ENCODE measurements at places on chromosomes 16 and 17.
A peak's percentile ranks its signal among the peaks of the same experiment; 100 is the strongest.

DNA sequence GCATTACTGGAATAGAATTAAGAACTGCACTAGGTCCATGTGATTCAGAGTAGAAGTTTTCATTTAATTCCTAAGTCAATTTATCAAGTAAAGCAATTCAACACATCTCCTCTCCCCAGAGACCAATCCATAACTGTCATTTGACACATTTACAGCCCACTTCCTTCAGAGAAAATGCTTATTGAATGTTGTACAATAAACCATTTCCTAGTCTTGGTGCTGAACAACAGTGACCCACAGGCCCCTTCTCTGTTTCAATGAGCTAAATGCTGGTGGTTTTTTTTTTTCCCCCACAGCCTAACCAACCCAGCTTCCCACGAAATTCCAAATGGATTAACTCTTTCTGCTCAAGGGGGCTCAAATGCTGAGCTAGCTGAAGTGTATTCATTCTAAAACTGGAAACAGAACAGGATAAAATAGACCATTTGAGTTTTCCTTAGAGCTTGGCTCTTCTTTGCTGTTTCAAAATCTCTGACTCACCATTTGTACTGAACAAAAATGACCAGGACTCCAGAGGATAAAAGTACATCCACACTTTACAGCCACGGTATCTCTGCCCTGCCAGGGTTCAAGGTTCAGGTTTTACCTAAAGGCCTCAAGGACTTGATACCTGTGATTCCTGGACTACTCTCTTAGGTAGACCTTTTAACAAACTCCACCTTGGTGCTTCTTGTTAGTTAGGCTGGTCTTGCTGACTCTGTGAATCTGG, 62.3 kb downstream of the TMEM100 start:
- no peak for DNase-seq

- no peak for DNase-seq
These were observed 53.7 kb downstream of the ELAC2 start for GRCh38 chr17:12964162-12964561.

GRCh38 chr17:11719856-11720255, 121.6 kb downstream of the DNAH9 start:
- no peak for DNase-seq

- no peak for DNase-seq
These were observed 43.8 kb downstream of the COX10 start for GRCh38 chr17:14113137-14113536.

DNA sequence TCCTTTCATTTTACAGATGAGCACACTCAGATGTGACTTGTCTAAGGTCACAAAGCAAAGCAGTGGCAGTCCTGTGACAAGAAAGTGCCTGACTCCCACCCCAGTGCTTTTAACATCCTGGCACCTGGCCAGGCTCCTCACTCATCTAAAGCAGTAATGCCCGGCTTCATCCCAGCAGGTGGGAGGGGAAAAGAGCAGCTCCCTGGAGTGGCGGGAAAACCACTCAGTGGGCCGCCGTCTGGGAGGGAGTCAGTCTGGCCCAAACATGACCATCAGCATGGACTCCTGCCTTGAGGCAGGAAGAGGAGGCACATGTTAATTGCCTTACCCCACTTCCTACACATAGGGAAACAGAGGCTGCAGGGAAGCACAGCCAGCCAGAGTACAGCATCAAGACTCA, 2.6 kb downstream of the PCGF2 start:
- DNase-seq, result no peak

- DNase-seq, result no peak
These were observed 13.4 kb downstream of the CHTF8 start for GRCh38 chr16:69118994-69119393.

- no peak for DNase-seq
These were observed 188.0 kb upstream of the AXIN2 start for GRCh38 chr17:65749479-65749878.

DNA sequence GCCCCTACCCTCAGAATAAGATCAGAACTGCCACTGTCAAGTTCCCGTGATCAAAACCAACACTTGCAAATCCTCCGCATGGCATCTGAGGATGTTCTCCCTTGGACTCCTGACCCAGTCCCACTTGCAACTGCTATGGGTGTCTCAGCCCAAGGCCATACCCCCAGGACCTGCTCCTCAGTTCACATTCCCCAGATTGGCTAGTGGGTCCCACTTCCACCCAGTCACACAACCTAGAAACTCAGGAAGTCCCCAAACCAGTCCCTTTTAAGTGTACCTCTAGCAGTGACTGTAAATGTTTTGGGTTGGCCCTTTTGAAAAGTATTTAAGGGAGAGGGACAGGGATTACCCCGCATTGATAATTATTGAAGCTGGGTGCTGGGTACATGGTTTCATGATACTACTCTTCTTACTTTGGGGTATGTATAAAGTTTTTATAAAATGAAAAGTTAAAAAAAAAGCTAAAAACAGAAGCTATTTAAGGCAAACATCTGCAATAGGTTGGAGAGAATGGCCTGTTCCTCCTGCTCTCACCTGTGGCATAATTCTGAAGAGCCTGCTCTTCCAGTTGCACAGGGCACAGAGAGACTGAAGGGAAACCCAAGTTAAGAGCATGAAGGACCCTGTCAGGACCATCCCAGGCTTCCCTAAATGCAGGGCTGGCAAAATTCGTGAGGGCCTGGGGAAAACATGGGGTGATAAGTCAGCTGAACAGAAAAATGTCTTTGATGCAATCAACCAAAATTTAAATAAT, 42.5 kb downstream of the ERN1 start:
- no peak for DNase-seq

DNA sequence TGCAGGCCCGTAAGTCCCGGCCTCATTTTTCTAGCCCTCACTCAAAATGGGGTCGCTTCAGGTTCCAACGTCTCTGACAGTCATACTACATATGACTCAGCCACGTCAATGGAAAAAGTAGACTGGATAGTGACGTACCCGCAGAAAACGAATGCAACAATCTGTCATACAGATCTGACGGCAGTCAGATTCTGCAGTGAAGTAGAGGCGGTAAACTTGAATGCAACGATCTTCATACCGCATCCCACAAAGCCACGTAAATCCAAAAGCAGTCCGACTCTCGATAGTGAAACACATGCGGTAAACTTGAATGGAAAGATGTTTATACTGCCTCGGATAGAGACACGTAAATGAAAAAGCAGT, 38.4 kb upstream of the ARL4D start:
- DNase-seq, result peak; percentile 50

- DNase-seq, result no peak
These were observed 197.2 kb downstream of the RGS9 start for GRCh38 chr17:65334406-65334805.

GRCh38 chr17:60508384-60508980, 17.6 kb downstream of the APPBP2 start:
- DNase-seq, result no peak

DNA sequence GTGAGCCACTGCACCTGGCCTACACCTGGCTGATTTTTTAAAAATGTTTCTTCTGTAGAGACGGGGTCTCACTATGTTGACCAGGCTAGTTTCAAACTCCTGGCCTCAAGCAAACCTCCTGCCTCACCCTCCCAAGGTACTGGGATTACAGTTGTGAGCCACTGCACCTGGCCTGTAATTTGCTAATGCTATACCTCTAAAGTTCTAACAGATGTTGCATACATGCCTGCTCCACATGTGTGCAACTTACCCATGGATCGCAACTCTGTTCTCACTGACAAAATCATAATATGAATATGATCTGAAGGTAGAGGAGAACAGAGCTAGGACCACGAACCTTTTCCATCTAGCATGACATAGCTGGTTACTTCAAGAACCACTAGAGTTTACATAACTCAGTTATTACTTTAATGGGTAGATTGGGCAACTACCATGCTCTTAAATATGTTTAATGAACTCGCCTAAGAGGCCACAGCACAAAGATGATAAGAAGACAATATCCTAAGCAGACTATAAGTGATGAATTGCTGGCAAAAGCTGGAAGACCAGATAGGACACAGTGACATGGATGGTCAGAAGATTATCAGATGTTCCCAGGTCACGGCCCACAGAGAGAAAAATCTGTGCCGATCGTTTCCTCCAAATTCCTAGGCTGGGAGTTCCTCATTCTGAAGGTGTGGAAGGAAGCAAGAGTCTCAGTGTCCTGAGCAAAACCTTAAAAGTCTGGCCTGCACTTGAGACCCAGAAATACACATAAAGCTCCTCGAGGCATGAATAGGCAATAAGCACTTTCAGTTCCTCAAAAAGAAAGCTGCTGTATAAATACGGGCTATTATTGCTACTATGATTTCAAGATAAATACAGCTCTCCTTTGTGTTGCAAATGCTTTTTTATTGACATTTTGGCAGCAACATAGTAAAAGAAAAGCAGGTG, 53.6 kb upstream of the ICAM2 start:
- no peak for DNase-seq

DNA sequence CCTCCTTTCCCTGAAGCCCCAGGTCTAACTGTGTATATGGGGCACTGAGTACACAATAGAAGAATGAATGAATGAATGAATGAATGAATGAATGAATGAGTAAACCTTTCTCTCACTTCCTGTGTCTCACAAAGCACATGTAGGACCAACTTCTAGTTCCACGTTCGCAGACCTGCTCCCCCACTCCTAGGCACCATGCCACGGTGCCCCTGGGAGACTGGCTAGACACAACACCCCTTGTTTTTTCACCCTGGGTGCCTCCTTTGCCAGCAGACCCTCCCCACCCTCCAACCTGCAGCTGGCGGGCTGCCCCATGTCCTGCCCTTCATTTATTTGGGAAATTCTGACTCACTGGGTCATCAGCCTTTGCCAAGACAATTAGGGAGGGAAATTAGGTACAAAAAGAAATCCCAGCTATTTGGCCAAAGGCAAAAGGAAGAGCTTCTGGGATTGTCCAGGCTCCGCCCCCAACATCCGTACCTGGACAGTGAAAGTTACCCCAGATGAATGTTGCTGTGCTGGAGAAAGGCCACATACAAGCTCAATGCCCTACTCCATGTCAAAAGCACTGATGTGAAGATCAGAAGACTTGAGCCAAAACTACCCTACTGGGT, 7.7 kb downstream of the CES1 start:
- DNase-seq, result no peak

DNA sequence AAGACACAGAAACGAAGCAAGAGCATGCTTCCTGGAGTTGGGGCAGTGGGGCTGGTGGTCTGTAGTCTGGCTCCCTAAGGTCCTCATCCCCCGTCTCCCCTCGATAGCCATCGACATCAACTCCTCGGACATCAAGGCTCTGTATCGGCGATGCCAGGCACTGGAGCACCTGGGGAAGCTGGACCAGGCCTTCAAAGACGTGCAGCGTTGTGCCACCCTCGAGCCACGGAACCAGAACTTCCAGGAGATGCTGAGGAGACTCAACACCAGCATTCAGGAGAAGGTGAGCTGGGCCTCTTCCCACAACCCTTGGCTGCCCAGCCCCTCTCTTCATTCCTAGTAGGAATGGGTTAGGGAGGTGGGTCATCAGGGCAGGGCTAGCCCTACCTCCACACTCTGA, 2.3 kb downstream of the UNC45B start:
- DNase-seq, result no peak

DNA sequence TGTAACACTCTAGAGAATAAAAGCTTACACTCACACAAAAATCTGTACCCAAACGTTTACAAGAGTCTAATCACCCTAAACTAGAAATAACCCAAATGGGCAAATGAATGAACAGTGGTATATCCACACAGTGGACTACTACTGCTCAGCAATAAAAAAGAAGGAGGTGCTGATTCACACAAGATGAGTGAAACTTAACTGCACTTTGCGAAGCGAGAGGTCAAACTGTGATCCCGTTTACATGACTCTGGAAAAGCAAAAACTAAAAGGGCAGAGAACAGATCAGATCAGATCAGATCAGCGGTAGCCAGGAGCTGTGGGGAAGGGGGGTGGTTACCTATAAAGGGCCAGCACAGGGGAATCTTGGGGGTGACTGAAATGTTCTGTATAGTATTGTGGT, 113.4 kb downstream of the TRIM37 start:
- no peak for DNase-seq

DNA sequence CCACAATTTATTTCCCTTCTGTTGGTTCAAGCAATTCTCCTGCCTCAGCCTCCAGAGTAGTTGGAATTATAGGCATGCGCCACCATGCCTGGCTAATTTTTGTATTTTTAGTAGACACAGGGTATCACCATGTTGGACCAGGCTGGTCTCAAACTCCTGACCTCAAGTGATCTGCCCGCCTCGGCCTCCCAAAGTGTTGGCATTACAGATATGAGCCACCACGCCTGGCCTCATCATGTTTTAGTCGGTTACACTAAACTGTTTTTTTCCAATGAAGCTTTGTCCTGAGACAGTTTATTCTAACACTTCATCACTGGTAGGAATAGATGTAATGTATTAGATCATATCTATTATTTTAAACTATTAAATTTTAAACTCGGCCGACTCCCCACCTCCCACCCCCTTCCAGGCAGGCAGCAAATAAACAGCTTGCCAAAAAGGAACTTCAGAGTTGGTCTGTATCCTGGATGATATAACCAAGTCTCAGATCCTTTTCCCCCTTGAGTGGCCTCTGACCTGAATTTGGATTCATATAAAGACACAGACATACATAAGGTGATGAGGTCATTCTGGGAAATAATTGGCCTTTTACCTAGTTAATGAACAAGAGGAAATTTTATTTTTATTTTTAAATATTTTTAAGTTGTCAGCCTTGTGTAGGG, 18.4 kb upstream of the CORO6 start:
- DNase-seq, result no peak

- DNase-seq, result no peak
These were observed 6.2 kb upstream of the ACTG1 start for GRCh38 chr17:81518785-81519283.

GRCh38 chr17:10058921-10059683, 139.3 kb downstream of the GAS7 start:
- DNase-seq, result no peak

DNA sequence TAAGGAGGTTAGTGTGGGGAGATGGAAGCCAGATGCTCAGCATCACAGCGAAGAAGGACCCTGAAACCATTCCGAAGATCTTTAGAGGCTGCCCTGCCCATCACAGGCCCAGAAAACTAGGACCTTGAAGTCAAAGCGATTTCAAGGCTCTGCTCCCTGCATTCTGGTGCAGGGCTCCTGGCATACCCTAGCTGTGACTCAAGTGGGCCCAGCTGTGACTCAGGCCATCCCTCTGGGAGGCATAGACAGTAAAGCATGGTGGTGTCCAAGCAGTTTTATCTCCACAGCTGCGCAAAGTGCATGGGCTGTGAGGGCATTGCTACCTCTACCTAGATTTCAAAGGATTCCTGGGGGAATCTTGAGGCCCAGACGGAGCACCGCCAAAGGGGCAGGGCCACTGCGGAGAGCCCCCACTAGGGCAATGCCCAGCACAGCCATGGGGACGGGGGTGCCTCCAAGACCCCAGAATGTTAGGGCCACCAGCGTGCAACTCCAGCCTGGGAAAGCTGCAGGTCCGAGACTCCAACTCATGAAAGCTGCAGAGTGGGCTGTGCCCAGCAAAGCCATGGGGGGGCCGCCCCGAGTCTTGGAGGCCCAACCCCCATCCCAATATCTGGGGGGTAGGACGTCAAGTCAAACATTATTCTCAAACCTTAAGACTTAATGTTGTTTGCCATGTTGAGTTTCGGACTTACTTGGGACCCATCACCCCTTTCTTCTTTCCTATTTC, 11.7 kb upstream of the ZNF594 start:
- DNase-seq, result no peak

GRCh38 chr16:55264949-55265348, 59.1 kb upstream of the IRX6 start:
- DNase-seq, result no peak

GRCh38 chr16:86200722-86201121, 301.8 kb downstream of the IRF8 start:
- DNase-seq, result no peak

GRCh38 chr17:42146911-42147607, 7.7 kb downstream of the RAB5C start:
- no peak for DNase-seq

GRCh38 chr16:65497571-65497970, 375.7 kb upstream of the CDH11 start:
- no peak for DNase-seq

All from stimulated activated CD8-positive, alpha-beta memory T cell treated with anti-CD3 and anti-CD28 coated beads, Interleukin-15, amount 100 ng/mL, for 1 hour (primary cell).